ENCODE measurements at places on chromosomes 2 and 18.

DNA sequence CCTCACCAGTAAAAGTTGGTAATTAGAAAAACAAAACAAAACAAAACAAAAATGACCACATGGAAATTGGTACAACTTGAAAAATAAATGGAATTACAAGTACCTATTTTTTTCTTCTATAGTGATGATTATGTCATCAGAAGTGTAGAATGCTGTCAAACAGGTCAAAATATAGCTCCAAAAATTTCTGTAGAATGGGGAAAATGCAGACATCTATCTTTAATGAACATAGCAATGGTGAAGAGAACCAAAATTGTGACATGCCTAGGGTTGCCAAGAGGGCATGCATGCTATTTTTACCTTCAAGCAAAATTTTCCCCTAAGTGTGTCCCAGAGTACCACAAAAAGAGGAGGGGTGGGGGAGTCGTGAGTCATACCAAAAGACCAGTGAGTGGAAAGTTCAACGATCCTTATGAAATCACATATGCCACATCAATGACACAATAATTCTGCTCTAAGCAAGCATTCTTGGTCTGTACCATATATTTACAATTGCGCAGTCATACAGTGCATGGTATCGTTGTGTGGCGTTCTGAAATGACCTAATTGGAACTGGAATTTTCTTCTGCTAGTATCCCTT lies 1436.4 kb downstream of the SUCLG1 start:
- DNase-seq: no peak

DNA sequence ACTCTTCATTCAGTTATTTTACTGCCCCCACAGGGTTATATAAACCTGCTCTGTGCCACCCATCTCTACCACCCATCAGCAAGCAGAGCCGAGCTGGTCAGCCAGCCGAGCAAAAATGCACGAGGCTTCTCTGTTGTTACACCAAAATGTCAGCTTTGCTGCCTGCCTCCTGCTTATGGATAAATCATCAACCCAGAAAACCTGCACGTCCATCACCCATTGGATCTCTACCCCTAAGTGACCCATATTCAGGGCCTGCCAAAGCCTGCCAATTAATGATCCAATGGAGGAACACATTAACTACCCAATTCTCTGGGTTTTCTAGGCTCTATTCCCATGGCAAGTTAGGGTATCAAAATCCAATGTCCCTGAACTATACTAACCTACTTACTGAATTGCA lies 365.5 kb upstream of the ACVR2A start:
- DNase-seq: no peak

GRCh38 chr2:56313500-56313921 lies 129.7 kb downstream of the CCDC85A start:
- DNase-seq: no peak

GRCh38 chr2:144582651-144583380 lies 62.9 kb upstream of the ZEB2 start:
- no peak for DNase-seq
